ENCODE measurements at places on chromosomes 7 and 10.

- no peak for DNase-seq
Measured at GRCh38 chr7:6182993-6183392, 89.4 kb downstream of the CYTH3 start.

- DNase-seq: no peak
Measured at GRCh38 chr10:132889556-132889955, 52.8 kb downstream of the CFAP46 start.

DNA sequence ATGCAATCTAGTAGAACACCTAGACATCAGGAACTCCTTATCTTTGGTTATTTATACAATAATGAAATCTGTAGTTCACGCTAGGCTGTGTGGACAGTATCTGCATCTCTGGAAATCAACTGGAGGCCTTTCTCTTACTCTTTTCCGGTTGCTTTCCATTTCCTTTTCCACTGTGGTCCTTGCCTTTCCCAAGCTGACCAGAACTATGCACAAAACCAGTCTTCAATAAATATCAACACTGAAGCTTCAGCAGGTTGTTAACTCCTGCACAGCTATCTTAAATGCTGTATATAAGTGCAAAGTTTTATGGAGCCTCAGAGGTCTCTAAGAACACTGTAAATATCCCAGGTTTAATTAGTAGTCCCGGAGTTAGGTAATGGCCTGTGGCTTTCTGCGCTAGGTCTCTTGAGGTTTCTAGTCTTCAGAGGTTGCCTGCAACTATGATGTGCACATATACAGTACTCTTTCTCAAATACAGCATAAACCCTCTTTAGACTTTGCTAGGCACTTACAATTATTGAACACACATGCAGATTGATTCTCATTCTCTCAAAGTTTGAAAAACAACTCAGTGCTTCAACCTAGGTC, 2.4 kb downstream of the KLLN start:
- DNase-seq: no peak

- no peak for DNase-seq
Measured at GRCh38 chr10:13587391-13587790, 626 bp downstream of the PRPF18 start.

DNA sequence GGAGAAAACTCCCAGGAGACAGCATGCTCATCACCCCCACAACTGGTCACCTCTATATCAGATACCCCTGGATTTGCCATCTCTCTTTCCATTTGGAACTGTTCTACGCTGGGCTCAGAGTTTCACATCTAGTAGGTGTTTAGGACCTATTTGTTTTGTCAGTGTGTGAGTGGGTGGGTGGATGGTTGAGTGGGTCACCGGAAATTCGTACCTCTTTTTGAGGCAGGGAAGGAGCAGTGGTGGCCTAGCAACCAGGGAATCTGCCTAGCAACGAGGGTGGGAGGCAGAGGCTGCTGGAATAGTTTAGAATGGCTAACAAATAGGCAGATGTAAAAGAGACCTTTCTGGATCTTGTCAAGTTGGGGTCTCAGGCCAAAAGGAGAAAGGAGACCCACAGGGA, 23.2 kb upstream of the SLF2 start:
- no peak for DNase-seq

GRCh38 chr10:117257721-117258120, 16.8 kb downstream of the SLC18A2 start:
- DNase-seq: no peak

DNA sequence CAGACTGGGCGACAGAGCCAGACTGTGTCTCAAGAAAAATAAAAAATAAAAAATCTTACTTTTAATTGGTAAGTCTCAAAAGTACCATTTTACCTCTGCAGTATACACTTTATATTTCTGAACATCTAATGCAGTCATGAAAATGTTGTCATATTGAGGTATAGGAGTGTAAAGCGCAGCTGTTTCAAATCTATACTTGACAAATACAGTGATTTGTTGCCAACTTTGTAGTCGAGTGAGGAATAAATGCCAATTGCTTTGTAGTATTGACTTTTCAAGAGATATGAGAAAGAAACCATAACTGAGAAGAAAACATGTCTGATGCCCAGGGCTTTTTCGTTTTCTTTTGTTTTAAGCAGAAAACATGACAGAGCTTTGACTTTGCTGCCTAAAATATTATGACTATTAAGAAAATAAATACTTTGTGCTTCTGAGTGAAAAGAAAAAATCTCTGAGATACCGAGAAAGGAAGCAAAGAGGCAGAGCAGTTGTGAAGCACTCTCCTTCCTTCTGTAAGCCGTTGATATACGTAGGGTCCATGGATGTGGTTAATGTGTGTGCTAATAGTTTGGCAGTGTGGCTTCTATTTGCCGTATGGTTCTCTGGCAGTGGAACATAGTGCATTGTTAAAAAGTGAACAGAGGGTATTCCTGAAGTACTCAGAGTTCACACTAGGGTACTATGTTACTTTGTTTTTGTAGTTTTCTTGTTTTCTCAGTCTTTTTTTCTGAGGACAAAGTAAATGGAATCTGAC, 38.2 kb downstream of the AVL9 start:
- no peak for DNase-seq

DNA sequence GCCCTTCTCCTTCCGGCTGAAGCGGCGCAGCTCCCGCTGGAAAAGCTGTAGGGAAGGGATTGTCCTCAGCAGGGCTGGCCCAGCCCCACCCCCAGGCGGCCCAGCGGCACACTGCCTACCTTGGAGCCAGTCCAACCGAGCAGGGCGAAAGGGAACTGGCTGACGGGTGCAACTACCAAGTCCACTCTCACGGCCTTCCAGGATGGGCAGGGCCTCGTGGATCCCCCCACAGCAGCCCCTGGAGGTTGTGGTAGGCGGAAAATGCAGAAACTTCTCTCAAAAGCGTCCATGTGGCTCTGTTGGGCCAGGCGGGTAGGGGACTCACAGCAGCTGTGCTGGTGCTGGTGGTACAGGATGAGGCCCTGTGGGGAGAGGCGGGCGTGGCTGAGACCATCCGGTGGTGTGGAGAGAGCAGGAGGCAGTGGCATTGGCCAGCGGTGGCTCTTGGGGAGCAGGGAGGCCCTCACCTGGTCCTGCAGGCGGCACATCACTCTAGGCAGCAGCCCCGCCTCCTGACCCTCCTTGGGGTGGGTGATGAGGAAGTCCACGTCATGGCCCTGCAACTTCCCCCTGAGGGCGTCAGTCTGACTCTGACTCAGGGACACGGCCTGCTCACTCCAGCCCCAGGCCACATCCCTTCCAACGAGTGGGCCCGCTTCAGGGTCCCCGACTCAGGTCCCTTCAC, 8.4 kb upstream of the PGAM2 start:
- DNase-seq: no peak

GRCh38 chr10:95327367-95327766, 36.6 kb upstream of the PDLIM1 start:
- no peak for DNase-seq

GRCh38 chr7:69199041-69199440, 399.2 kb upstream of the AUTS2 start:
- DNase-seq: no peak

DNA sequence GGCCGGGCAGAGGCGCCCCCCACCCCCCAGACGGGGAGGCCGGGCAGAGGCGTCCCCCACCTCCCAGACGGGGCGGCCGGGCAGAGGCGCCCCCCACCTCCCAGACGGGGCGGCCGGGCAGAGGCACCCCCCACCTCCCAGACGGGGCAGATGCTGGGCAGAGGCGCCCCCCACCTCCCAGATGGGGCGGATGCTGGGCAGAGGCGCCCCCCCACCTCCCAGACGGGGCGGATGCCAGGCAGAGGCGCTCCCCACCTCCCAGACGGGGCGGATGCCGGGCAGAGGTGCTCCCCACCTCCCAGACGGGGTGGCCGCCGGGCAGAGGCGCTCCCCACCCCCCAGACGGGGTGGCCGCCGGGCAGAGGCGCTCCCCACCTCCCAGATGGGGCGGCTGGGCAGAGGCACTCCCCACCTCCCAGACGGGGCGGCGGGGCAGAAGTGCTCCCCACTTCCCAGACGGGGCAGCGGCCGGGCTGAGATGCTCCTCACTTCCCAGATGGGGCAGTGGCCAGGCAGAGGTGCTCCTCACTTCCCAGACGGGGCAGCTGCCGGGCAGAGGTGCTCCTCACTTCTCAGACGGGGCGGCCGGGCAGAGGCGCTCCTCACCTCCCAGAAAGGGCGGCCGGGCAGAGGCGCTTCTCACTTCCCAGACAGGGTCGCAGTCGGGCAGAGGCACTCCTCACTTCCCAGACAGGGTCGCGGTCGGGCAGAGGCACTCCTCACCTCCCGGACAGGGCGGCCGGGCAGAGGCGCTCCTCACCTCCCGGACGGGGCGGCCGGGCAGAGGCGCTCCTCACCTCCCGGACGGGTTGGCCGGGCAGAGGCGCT, 53.6 kb downstream of the ENTPD1 start:
- no peak for DNase-seq

DNA sequence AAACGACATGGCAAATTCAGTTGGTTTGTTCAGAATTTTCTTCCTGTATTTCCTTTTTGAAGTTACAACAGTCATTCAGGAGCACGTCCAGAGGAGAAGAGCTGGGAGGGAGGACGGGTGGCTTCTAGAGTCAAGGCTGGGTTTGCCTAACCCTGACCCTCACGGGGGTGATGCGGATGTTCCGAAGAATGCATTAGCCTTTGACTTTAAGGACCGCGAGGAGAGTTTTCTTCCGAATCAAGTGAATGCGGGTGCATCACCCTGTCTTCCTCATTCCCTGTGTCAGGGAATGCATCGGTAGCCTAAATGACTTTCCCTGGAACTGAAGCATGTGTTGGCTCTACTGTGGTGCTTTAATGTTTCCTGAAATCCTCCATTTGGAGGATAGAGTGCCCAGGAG, 396.6 kb upstream of the GALNT17 start:
- DNase-seq: no peak

GRCh38 chr7:102943423-102944169, 30.8 kb downstream of the LRRC17 start:
- no peak for DNase-seq

GRCh38 chr10:101724446-101724845, 29.5 kb upstream of the FBXW4 start:
- DNase-seq: no peak

DNA sequence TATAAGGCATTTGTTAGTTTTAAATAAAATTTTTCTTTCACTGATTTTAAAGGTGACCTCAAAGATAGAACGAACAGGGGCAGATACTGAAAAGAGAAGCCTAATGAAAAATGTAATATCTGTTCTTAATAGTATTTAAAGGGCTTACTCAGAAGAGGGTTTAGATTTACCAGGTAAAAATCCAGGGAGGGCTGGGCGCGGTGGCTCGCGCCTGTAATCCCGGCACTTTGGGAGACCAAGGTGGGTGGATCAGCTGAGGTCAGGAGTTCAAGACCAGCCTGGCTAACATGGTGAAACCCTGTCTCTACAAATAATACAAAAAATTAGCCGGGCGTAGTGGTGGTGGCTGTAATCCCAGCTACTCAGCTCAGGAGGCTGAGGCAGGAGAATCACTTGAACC, 108.3 kb upstream of the CNTNAP2 start:
- DNase-seq: no peak

DNA sequence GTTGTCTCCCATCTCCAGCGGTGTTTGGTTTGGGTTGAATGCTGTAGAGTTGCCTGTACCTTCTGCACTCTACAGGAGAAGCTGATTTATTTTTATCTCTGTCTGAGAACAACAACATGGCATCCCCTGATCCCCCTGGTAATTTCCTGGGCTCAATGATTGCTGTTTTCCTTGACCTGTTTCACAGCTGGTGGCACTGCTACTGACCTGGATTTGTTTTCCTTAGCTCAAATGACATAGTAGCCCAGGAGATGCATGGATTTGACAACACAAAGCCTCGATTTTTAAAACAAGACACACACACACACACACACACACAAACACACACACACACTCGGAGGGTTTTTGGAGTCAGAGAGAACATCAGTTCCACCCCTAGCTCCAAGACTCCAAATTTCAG, 301.6 kb downstream of the NRG3 start:
- DNase-seq: no peak

DNA sequence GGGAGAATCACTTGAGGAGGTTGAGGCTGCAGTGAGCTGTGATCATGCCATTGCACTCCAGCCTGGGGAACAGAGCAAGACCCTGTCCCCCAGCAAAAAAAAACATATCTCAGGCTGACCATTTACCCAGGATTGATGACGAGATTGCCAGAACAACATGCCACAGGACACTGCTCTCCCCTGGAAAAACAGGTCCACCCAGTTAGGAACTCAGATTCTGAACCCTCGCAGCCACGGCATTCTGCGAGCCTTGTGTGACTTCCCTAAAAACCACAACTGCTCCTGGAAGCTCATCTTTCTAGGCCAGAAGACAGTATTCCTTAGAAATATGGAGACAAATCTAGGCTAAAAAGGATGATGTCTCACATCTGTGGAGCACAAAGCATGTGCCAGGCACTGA, 42.1 kb upstream of the SH2B2 start:
- DNase-seq: no peak

DNA sequence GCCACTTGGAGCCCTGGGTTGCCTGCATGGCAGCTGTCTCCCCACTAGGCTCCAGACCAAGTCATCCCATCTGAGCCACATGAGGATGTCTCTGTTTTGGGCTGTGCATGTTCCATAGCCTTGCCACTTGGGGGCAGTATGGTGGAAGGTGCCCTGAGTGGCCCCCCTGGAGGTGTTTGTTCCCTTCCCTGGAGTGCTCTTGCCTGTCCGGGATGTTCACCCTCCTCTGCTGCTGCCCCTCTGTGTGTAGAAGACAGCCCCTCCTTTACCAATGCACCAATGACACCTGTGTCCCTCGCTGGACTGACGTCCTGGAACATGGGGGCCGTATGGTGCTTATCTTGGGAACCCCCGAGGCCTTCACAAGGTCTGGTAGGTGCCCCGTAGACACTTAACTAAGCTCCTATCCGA, 100.2 kb downstream of the ACTR3B start:
- no peak for DNase-seq

- DNase-seq: no peak
Measured at GRCh38 chr10:48519481-48520183, 85.2 kb downstream of the ARHGAP22 start.

DNA sequence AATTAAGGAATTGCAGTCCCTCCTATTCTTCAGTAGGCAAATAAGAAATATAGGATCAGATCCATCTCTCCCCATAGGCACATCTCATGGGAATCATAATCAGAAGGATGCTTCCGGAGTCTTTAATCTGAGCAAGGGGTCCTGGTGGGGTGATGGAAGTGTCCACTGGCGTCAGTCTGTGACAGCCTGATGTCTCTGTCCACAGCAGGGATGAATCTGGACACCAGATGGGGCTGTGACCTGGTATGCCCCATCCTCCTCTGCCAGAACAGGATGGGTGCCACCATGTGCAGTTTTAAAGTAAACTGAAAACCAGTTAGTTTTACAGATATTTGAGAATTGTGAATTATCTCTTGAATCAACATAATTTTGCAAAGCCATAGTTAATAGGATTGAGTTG, 148.7 kb downstream of the C1GALT1 start:
- no peak for DNase-seq

Measured in stimulated activated CD8-positive, alpha-beta memory T cell treated with anti-CD3 and anti-CD28 coated beads, Interleukin-15, amount 100 ng/mL, for 24 hours (primary cell).